ENCODE measurements at places on chromosomes 6 and 20.

GRCh38 chr6:11428371-11428770, 109.2 kb upstream of the TMEM170B start:
- peak; percentile 38 for DNase-seq

DNA sequence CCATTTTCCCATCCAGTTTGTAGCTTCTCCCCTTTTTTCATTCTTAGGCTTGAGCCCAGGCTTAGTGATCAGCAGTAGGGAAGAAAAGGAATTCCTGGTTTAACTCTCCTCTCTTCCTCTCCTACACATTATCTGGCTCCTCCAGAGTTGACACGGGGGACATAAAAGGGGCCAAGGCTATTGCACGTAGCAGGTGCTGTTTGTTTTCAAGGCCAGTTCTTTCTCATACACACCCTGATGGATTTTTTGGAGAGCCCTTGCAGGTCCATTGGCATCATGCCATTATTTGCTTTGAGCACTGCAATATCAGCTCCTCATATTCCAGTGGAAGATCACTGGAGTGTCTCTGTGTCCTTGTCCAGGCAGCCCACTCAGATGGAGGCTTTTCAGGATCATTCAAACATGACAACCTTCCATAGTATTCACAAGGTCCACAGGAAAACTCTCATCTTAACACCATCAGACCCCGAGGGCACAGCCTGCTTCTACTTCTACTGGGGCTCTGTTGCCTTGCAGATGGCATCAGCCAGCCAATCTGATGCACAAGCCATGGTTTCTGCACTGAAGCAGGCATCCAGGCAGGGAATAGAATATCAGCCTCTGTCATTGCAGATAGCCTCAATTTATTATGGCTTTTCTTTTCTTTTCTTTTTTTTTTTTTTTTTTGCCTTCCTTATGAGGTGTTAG, 18.8 kb downstream of the PLCB4 start:
- no peak for DNase-seq

DNA sequence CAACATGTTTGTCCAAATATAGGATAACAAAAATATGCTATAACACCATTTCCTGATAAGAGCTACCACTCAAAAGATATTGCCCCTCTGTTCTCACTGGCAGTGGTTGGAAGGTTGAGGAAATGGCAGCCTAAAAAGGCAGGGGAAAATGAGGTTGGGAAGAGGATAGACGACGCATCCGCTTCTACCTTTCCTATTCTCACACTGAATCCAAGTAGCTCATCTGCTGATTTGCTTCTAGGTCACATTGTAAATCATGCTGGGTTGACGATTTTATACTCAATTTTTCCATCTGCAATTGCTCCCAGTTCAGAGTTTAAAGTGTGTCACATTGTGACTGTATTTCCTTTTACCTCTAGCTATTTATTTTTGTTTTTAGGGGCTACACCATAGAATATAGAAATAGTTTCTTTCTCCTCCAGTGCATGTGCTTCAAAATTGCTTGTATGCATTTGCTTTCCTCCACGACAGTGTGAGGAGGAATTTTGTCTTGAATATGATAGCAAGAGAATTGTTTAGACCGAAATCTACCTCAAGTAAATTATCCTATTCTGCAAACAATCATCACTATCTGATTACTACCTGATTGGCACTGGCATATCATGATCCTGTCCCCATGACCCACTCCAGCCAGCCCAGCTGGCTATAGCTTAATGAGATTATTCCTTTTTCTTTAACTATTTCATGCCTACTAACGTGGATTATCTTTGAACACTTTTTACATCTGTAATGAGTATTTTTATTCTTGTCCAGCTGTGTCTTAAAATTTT, 179.6 kb upstream of the RAB32 start:
- DNase-seq, result no peak

DNA sequence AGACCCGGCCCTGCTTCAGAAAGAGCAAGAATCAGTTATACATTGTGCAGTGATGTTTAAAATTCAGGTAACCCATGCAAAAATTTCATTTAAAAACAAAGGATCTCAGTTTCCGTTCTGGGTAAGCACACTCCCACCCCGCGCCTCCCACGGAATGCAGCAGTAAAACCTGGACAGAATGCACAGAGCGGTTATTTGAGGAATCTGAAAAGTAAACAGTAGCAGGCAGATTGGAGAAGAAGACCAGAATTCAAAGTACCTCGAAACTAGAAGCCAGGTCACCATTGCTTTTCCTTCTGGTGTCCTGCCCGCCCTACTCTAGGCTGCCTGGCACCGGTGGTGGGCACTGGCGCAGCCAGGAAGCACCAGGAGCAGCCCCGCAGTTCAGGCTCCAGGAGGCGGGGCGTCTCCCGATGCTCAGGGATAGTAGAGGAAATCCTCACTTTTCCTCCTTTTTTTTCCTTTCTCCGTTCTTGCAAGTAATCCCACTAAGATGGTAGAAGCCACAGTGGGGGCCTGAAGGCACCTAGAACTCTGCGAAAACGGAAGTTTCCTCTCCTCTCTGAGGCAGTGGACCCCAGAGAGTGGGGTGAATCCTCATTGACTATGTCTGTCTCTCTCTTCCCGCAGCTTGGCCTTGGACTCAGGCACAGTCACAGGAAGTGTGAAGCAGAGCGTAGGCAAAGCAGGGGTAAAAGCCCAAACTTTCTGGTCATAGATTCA, 28.3 kb downstream of the METTL24 start:
- no peak for DNase-seq

GRCh38 chr20:15902493-15902892, 670.8 kb downstream of the KIF16B start:
- DNase-seq, result no peak

DNA sequence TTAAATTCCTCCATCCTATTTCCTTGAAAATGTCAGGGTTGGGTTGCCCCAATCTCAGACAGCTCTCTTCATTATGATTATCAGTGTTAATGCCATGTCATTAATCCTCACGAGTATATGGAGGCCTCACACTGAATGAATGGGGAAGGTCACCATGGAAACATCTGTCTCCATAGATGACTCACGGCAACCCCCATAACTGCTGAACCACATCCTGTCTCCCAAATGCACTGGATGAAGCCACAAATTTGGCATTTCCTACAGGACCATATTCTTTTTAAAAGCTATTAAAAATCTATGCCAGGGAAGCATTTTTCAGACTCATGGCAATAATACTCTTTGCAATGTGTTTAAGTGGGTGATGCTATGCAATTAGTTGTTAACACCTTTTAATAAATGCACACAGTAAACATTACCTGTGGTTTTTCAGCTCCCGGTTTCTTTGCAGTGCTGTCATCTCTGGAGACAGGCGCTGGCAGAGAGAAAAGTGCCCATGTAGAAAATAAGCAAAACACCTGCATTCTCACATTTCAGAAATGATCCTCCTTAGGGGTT, 80.1 kb upstream of the PTPRK start:
- DNase-seq, result no peak

- no peak for DNase-seq
Observed at GRCh38 chr6:43862925-43863324, 92.9 kb downstream of the VEGFA start.

DNA sequence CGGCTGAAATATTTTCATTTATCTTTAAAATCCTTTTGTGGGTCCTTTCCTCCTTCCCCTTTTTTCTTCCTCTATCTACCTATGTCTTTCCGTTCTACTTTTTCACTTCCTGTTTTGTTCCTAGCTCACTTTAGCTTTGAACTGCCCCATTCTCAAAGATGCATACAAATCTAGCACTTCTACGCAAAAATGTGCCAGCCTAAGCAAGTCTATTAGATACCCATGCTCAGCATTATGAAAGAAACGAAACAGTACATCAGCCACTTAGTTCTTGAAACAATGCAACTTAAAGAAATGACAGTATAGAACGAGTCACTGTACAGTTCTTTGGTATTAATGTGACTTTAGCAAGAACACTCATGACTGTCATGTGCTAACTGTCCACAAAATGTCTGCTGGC, 47.3 kb upstream of the MARCKS start:
- DNase-seq, result no peak

GRCh38 chr6:16683641-16684194, 77.5 kb downstream of the ATXN1 start:
- DNase-seq, result no peak

GRCh38 chr20:10654630-10655029, 19.2 kb downstream of the JAG1 start:
- DNase-seq, result peak; percentile 62

DNA sequence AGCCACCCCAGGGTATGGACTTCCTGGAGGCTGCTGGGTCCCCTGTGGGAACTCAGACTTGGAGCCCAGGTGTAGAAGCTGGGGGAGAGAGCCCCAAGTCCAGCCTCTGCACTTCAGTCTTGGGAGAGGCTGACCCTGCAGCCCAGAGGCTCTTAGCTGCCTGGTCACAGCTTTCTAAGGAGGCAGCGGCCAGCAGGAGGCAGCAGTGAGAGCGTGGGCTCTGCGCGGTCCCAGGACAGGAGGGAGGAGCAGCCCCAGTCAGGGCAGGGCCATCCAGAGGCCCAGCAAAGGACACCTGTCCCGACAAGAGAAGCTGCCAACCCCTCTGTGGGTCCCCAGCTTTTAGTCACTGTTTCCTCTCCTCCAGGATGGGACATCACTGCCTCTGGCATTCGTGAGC, 9.4 kb downstream of the TREML2 start:
- no peak for DNase-seq

DNA sequence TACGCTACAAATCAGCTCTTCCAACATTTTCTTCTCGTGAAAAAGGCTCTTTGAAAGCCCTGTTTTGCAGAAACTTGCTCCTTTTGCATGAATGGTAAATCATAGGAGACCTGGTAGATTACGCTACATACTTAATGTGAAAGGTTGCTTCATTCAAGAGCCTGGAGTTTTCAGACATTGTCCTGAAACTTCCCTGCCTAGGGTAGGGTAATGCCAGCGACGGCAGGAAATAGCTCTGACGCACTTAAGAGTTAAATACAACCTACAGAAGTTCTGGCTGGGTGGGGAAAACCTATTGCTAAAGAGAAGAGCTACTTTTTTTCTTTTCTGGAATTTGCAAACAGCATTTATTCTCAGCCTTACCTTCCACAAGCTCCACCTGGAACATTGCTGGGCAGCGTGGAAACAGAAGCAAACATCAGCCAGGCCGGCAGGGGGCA, 144.5 kb downstream of the LPA start:
- DNase-seq, result no peak

GRCh38 chr20:8242827-8243724, 111.0 kb downstream of the PLCB1 start:
- no peak for DNase-seq

- DNase-seq, result no peak
Observed at GRCh38 chr6:28658475-28659249, 133.0 kb downstream of the GPX5 start.

GRCh38 chr6:42819803-42820511, 38.1 kb downstream of the BICRAL start:
- no peak for DNase-seq

DNA sequence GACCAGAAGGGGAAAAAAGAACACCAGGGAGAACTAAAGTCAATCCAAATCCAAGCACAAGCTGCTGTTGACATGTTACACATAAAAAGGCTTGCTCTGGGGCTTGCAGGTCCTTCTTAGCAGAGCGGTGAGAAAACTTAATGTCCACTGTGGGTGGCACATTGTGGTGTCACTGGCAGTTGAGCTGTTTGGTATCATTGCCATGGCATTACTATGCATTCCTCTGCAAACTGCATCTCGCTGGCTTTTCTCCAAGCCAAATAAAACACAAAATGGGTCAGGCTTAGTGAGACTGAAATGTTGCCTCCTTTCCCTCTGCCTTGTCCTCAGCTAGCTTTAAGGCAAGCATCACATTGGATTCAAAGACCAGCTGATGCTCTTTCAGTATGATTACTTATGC, 40.9 kb downstream of the LY86 start:
- DNase-seq, result no peak

GRCh38 chr6:88298066-88298845, 132.1 kb upstream of the CNR1 start:
- DNase-seq, result no peak

- DNase-seq, result peak; percentile 34
Observed at GRCh38 chr6:126040826-126041225, 54.5 kb downstream of the TRMT11 start.

DNA sequence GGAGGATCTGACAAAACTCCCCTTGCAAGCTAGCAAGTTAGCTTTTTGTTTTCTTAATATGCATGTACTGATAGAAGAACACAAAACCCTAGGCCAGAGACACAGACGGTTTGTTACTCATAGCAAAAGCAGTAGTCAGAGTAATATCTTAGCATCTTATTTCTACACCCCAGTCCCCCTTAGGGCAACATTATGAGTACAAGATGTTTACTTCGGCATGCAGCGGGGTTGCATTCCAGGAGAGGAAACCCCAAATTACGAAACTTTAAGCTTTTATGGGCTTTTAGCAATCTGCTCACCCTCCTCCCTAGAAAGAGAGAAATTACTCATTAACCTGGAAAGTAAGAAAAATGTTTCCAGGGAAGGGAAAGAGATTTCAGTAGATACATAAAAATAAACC, 1286.9 kb downstream of the EPHA7 start:
- no peak for DNase-seq

GRCh38 chr6:167974640-167975344, 22.7 kb upstream of the KIF25 start:
- peak; percentile 49 for DNase-seq

GRCh38 chr20:51163996-51164600, 141.2 kb upstream of the KCNG1 start:
- no peak for DNase-seq

DNA sequence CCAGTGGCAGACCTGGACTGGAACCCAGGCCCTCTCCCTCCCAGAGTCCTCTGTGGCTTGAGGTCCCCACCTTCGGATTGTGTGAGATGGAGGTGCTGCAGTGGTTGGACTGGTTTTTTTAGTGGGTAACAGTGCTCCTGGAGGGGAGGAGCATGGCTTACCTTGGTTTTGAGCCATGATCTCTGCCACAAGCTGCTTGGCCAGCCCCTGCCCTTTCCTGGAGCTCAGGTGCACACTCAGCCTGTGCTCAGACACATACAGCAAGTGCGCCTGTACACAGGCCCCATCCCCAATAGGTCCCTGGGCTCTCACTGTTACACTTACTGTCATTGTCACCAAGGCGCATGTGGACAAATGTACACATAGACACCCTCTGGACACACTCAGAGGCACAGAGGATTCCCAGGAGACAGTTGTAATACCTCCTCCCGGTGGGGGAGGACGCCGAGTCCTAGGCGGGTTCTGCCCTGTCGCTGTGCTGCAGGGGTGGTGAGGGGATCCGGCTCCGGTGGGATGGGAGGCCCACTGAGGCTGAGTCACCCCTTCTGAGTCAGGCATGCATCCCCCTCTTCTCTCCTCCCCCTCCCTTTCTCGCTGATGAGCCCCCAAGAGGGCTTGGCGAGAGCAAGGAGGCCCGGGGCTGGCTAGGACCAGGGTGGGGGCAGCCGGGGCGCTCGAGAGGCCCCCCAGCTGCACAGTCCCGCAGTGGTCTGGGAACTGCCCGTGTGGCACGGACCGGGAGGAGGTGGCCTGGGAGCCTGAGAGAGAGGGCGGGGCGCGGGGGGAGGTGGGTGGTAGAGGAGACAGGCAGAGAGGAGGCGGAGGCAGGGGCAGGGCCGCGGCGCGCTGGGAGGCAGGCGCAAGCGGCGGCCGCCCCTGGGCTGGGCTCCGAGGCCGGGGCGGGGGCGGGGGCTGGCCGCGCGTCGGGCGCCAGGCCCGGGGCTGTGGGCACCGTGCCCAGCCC, 522 bp upstream of the EPB41L1 start:
- DNase-seq, result peak; percentile 46

Data from LNCaP clone FGC (cell line).